ENCODE measurements at places on chromosomes 3 and 15. TPM values are rescaled to one million over a fixed set of nuclear protein-coding genes. Genes with fewer than 3 reads are reported as not detected.

PRICKLE2 gene
- total RNA-seq: 22.9 TPM

GOLGA8J gene
- total RNA-seq: not detected

AP3B2 gene
- 4.7 TPM for total RNA-seq

ALDH1L1 gene
- 60.0 TPM for total RNA-seq

MB21D2 gene
- 3.9 TPM for total RNA-seq

SV2B gene
- total RNA-seq: 3.9 TPM

DNA sequence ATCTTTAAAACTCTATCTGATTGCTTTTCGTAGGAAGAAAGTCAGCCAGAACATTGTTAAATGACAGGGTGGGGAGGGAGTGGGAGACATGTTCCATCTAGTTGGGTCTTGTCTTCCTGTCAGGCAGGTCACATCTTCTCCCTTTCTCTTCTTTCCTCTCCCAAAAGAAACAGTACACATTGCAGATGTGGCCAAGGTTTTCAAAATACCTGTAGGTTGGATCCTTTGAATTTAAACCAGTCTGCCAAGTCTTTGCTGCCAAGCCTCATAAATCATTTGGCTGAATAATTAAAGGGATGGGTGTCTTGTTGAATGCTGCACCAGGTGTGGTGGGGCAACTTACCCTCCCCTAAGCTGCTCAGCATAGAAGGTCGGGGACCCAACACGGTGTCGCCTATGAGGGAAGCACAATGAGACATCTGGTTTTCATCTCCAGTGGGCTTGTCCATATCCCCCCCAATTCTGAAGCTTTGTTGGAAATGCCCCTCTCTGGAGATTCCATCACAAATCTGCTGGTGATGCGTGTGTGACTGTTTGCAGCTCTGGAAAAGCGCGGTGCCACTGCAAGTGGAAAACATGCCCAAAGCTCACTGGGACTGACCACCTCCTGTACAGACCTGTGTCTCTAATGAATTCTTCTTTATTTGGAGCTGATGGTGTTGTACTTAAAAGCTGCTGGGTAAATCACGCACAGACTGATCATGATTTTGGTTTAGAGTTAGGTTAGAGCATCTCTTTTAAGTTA, 112.6 kb downstream of the FILIP1L start:
- DNase-seq: peak; percentile 36

DNA sequence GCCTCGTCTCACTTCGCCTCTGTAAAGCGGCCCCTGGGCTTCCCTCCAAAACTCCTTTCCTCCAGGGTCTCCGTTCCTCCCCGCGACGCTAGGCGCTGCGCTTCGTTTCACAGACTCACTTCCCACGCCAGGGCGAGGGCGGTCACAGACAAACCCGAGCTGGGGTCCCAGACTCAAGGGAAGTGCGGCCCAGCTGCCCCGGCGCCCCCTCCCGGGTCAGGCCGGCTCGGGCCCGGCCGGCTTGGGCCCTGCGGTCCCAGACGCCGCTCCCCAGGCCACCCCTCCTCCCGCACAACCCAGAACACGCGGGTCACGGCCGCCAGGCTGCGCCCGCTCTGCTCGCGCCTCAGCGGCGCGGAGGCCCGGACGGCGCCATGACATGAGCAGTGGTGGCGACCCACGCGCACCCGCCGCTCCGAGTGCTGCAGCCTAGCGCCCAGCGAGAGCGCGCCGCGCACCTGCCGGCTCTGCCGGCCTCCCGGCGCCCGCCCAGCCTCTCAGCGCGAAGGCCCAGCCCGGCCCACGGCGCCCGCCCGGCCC, 547 bp downstream of the NUP210 start:
- DNase-seq: peak; percentile 48

DNA sequence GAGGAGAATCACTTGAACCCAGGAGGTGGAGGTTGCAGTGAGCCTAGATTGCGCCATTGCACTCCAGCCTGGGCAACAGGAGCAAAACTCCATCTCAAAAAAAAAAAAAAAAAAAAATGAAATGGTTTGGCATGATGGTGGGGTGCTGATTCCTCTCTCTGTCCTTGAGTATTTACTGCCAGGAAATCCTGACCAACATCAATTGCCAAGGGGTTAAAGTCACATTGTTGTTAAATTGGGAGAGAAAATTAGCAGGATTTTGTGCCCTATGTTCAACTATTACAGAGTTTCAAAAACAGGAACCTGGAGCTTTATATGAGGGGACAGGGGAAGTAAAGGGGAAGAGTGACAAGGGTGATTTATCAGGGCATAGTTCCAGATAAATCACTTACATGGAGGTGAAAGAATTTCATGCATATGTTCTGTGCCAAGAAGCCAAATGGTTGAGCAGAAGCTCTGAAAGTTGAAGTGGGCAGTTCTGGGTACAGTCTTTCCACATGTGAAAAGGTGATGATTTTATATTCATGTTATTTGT, 70.5 kb upstream of the TSEN2 start:
- DNase-seq: no peak

DNA sequence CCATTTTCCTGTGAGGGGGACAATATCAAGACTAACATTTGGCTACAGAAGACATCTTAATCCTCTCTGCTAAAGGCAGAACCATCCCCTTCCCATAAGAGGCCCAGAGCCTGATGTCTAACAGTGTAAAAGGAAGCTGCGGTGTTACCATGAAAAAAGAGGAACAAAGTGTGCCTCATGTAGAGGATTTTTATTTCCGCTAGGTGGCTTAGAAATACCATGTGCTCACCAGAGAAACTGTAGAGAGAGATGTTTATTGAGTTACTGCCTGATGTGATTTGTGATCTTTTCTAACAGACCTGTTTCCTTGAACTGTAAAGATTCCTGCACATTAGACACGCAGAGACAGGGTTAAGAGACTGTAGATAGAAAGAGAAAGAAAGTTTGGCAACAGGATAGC, 22.0 kb downstream of the OR5H15 start:
- no peak for DNase-seq

GRCh38 chr15:72472992-72473610, 1.0 kb upstream of the ARIH1 start:
- no peak for DNase-seq

DNA sequence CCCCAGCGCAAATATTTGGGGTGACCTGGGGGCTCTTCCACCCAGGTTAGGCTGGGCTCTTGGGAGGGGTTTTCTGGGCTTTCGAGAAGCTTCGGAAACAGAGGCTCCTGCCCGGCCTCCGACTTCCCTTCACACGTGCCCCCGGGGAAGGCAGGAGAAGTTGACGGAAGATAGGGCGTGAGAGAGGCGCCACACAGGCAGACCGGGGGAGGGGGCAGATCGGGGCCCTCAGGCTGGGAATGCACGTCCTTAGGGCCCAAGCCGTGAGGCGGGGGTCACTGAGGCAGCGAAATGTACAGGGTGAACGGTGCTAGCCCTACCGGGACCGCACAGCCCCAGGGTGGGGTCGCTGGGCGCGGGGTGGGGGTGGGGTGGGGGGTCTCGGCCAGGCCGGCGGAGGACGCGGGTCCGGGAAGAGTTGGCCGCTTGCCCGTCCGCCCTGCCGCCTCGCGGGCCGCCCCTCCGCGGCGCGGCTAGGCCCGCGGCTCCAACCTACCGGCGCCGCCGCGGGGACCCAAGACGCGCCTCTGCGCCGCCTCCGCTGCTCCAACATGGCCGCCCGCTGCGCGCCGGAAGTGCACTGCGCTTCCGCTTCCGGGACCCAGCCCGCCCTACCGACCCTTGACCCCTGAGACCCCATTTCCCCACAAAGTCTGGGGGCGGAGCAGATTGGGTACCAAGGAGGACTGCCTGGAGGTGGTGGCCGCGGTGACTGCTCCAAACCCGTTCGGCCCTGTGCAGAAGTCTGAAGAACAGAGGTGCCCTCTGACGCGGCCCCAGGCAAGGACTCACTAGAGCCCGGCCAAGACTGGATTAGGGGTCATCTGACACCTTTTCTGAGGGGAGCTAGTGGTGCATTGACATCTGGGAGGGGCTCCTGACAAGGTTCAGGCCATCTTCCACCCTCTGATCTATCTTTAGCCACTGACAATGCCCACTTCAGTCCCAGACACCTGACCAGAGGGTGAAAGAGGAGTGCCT, at the start of gene CCDC71:
Gene CCDC71, minus strand, starts transcription at position 561 of the 981 bp plus-strand sequence. CDS start 2,123 bp downstream, outside the sequence.
- DNase-seq: peak; percentile 76

GRCh38 chr3:126511291-126511690, 6.3 kb downstream of the UROC1 start:
- no peak for DNase-seq

DNA sequence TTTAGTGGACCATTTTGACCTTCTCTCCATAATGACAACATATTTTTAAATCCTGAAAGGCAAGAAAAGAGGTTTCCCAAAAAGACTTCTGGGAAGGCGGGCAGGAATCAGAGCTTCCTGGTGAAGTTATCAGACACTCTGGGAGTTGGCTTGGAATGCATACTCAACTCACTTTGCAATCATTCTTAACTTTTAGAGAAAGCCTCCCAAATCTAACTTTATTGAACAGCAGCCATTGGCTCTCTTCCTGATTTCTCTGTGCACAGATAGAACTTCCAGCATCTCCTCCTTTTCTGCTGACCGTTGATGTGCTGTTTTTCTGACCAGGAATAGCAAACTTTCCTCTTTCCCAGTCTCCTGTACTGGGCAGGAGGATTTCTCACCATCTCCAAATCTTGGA, 44.6 kb downstream of the PLCL2 start:
- DNase-seq: no peak

- DNase-seq: no peak
Measured at GRCh38 chr3:54536450-54536849, 391.4 kb downstream of the LRTM1 start.

DNA sequence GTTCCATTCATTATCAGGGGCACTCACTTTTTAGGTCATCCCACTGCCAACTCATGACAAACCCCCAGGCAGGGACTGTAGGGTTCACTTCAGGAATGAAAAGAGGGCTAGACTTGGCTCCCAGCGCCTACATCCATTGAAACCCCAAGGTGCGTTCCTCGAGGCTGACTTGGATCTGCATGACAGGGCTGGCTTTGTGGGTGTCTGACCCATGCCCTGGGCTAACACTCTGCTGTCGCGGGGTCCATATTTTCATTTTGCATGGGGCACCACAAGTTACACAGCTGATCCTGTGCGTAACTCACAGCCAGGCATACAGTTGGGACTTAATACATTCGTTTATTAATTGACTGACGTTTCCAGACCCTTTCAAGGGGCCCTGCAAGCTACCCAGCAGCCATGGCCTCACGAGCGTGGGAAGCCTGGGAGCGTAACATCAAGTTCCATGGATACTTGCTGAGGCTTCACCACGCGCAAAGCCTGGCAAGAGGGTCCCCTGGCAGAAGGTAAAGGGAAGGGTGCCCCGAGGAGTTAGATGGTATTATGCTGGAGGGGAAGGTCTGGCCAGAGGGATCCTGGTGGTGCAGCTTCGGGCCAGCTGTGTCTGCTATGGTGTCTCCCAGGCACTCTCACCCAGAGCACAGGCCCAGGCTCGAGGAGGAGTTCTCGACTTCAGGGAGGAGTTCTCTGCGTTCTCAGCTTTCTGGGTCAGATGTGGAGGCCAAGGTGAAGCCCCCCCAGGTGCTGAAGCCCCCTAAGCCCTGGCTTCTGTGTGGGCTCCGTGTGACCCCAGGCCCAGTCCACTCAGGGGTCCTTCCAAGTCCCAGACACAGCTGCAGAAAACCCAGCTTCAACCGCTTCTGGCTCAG, 85.4 kb downstream of the ADAMTS17 start:
- DNase-seq: no peak

DNA sequence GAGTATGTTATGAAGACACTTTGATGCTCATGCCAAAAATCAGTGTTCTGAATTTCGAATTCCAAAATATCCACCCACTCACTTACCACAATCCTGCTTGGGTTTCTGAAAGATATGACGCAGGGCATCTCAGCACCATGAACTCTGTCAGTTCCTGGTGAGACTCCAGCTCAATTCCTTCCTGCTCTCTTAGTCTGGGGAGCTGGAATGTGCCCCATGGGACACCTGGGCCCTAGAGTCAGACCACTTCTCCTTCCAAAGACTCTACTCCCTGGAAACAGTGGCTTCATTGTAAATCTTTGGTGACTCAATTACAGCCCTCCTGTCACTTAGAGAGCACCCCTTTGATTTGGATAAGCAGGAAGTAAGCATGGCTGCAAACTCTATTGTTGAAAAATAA, 50.5 kb downstream of the CD86 start:
- no peak for DNase-seq

DNA sequence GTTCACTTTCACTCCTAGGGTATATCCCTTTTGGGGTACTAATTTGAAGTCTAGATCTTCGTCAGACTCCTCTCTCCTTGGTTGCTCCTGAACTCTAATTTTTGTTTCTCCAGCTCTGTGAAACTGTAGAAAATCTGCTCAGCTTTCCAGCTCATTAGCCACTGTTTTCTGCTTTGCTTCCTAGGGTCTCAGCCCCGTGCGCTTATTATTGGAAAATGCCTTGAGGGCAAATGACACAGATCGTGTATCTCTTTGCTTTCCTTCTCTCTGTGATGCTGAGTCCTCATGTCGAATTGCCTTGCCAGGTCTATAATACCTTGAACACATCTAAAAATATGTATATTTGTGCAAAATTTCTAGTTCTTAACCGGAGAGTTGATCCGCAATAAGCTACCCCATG, 731.1 kb downstream of the EDEM1 start:
- peak; percentile 2 for DNase-seq

DNA sequence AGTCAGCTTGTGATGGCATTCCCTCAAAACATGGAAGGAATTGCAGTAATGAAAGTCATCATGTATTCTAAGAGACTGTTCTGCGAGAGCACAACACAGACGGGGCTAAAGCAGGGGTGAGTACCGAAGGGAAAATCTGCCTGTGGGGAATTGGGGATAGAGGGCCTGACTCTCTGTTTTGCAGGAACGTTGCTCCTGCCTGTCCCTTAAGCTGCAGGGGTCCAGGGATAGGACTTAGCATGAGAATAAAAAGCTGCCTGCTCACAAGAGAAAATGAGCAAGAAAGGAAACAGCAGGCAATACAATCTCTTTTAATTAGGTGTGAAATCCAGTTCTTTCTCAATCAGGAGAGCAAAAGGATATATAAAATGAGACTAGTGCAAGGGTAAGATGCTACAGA, 62.2 kb downstream of the TIGIT start:
- no peak for DNase-seq

- peak; percentile 65 for DNase-seq
Measured at GRCh38 chr15:77186594-77187011, 115.7 kb upstream of the TSPAN3 start.

GRCh38 chr3:17730318-17730967, 12.0 kb downstream of the TBC1D5 start:
- DNase-seq: no peak

DNA sequence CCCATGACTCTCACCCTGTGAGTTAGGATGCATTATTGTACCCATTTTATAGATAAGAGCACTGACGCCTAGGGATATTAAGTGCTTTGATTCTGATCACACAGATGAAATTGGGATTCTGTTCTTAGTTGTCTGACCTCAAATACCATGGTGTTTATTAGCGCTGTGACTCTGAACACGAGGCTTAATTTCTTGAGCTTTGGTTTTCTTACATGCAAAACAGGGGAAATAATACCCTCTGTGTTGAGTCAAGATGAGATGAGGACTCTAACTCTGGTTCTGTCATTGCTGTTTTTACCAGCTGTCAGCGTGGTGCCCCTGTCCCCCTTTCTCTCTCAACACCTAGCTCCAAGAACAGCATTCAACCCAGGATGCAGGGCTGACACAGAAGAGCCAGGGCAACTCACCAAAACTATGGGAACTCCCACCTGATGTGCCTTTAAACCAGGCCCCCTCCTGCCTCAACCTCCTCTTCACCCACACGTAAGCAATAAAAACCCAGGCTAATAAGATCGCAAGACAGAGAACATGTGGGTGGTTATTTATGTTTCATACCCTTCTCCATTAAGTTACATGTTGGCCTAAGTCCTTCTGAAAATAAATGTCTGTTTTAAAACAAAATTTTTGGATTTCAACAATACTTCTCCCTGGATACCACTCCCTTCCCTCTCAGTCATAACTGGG, 100.1 kb upstream of the SPATA12 start:
- no peak for DNase-seq

Measured in kidney (tissue), 22 donors.